T-helper 17 cell (primary cell): ENCODE measurements at places on chromosomes 16 and 17.

- peaks cover 7% of the 10 kb centered on the region for H3K4me1 ChIP-seq
- no peak overlapping the region for H3K27ac ChIP-seq
- H3K4me3 ChIP-seq = no peak overlapping the region
- DNase-seq = no peak
- H3K36me3 ChIP-seq = peaks cover 5% of the 10 kb centered on the region
These were observed 7.6 kb upstream of the HNF1B start for GRCh38 chr17:37752482-37752881.

- peak within 1 kb of the TSS; percentile 98 for H3K27ac ChIP-seq
- H3K4me3 ChIP-seq = peak within 1 kb of the TSS; percentile 92
- H3K4me1 ChIP-seq = peaks cover 39% of the 10 kb centered on the region
- H3K27me3 ChIP-seq = no peaks in the 10 kb centered on the region
- H3K36me3 ChIP-seq = peaks cover 12% of the 10 kb centered on the region
These were observed at the start of gene APOBR for GRCh38 chr16:28494121-28494851. APOBR (plus strand) TSS chr16:28494643; CDS start chr16:28494682, 39 bp downstream.

GRCh38 chr16:76784530-76784929 is 406.5 kb upstream of the MON1B start:
- no peaks in the 10 kb centered on the region for H3K36me3 ChIP-seq
- H3K4me1 ChIP-seq = no peaks in the 10 kb centered on the region
- H3K27me3 ChIP-seq = no peaks in the 10 kb centered on the region
- no peak overlapping the region for H3K4me3 ChIP-seq
- DNase-seq = no peak
- H3K27ac ChIP-seq = no peak overlapping the region

- no peak overlapping the region for H3K27ac ChIP-seq
- H3K27me3 ChIP-seq = no peaks in the 10 kb centered on the region
- DNase-seq = no peak
- peaks cover 50% of the 10 kb centered on the region for H3K4me1 ChIP-seq
These were observed 104.4 kb downstream of the CMIP start for GRCh38 chr16:81548876-81549546.

DNA sequence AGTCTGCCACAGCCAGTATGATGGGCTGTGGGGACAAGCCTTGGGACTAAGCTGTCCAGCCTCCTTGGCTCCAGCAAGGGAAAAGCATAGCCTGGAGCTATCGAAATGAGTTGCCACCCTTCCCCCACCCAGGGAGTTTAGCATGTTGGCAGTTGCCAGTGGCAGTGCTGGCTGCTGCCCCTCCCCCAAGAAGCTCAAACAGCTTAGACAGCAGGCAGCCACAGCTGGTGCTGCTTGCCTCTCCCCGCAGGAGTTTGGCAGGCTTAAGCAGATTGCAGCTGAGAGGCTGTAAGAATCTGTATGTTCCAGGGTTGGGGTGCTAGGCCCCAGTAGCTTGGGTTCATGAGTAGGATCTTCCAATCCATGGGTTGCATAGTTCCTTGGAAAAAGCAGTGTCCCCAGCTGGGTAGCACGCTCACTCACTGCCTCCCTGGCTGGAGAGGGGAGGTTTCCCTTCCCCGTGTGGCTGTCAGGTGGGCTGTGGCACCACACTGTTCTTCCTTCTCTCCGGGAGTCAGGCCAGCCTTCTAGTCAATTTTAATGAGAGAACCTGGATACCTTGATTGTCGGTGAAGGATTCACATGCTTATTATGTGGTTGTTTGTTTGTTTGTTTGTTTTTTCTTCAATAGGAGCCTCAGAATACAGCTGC is 506.1 kb downstream of the CDH11 start:
- H3K27ac ChIP-seq = no peak overlapping the region
- no peaks in the 10 kb centered on the region for H3K4me1 ChIP-seq
- no peak overlapping the region for H3K4me3 ChIP-seq
- no peaks in the 10 kb centered on the region for H3K36me3 ChIP-seq

DNA sequence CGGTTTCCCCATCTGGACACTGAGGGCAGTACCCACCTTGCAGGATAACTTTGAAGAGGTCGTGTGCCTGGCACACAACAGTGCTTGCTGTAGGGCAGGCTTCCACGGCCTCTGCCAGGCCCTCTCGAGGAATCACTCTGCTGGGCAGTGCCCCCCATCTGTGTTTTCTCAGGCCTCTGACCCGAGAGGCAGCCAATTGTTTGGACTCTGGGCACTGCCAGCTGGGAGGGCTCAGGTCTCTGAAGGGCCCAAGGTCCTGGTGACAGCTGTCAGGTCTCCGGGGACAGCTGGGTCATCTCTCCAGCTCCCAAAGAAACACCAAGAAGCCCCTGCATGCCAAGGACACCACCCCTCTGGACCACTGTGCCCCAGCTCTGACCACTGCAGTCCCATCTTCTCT is 1.0 kb upstream of the RAB26 start:
- no peaks in the 10 kb centered on the region for H3K27me3 ChIP-seq
- DNase-seq = no peak
- peaks cover 12% of the 10 kb centered on the region for H3K4me1 ChIP-seq

GRCh38 chr16:14057878-14058382 is 13.2 kb upstream of the MRTFB start:
- H3K27ac ChIP-seq = no peak overlapping the region
- H3K4me3 ChIP-seq = no peak overlapping the region
- no peaks in the 10 kb centered on the region for H3K4me1 ChIP-seq
- no peaks in the 10 kb centered on the region for H3K36me3 ChIP-seq
- DNase-seq = no peak

- no peaks in the 10 kb centered on the region for H3K27me3 ChIP-seq
- DNase-seq = no peak
- H3K36me3 ChIP-seq = no peaks in the 10 kb centered on the region
- H3K4me3 ChIP-seq = no peak overlapping the region
These were observed 1741.2 kb downstream of the TP53TG3F start for GRCh38 chr16:35200662-35201061.

- peak overlapping the region; percentile 36 for H3K4me3 ChIP-seq
- no peak for DNase-seq
- peak overlapping the region; percentile 67 for H3K27ac ChIP-seq
These were observed 141.1 kb downstream of the RGS9 start for GRCh38 chr17:65278050-65278819.

DNA sequence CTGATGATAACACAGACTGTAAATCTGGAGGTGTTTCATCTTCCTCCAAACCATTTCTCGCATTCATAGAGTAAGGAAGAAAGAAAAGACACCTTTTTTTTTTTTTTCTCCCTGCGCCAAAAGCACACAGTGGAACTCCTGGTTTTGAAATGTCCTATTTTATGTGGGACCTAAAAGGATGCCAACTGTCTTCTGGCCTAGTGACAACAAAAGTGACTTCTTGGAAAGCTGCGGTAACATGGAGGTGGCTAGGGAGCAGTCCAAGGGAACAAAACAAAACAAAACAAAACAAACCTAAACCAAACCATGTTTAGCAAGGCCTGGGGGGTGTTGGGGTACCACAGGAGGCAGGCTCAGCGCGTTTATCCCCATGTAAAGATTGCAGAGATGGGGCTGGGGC is 174.8 kb downstream of the XYLT1 start:
- H3K4me3 ChIP-seq = no peak overlapping the region
- H3K36me3 ChIP-seq = no peaks in the 10 kb centered on the region

- DNase-seq = no peak
- H3K4me3 ChIP-seq = no peak overlapping the region
- peak overlapping the region; percentile 79 for H3K27ac ChIP-seq
- H3K4me1 ChIP-seq = peaks cover 29% of the 10 kb centered on the region
These were observed 1.0 kb downstream of the KIFC3 start for GRCh38 chr16:57801098-57801808.

DNA sequence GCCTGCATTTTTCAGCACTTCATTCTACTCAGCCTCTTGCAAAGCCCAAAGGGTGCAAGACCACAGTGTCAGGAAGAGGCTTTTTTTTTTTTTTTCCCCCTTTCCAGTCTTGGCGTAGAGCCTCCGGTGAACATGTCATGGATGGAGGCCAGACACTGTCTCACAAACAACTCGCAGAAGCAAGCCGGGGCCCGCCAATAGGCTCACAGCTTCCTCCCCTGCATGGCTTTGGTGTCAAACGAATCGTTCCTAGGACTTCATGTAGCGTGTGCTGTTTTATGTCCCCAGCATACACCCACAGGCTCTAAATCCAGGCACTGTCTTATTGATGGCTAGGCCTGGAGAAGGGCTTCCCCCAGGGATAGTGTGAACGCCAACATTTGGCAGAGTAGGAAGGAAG is 457.7 kb upstream of the MAF start:
- no peak for DNase-seq
- no peak overlapping the region for H3K27ac ChIP-seq
- H3K4me3 ChIP-seq = no peak overlapping the region
- H3K27me3 ChIP-seq = peaks cover 9% of the 10 kb centered on the region
- peaks cover 2% of the 10 kb centered on the region for H3K4me1 ChIP-seq

GRCh38 chr17:11979795-11980194 is 17.5 kb downstream of the ZNF18 start:
- peaks cover 25% of the 10 kb centered on the region for H3K36me3 ChIP-seq
- DNase-seq = no peak
- H3K4me3 ChIP-seq = no peak overlapping the region
- peaks cover 7% of the 10 kb centered on the region for H3K4me1 ChIP-seq
- H3K27ac ChIP-seq = no peak overlapping the region

DNA sequence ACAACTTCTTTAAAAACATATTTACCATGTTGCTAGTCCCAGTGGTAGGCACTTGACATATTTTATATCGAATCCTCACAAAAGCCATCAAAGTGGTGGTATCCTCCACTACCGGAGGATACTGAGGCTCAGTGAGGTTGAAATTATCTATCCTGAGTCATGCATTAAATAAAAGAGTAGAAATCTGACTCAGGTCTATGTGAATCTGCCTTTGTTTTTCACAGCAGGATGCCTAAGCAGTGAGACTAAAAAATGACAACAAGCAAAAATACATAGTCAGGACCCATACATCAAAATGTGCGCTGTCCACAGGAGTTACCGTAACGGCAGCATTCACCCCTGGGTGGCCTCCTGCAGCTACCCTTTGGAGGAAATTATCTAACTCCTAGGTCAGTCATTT is 17.7 kb downstream of the BRD7 start:
- H3K4me1 ChIP-seq = peaks cover 19% of the 10 kb centered on the region
- H3K36me3 ChIP-seq = peaks cover 16% of the 10 kb centered on the region

DNA sequence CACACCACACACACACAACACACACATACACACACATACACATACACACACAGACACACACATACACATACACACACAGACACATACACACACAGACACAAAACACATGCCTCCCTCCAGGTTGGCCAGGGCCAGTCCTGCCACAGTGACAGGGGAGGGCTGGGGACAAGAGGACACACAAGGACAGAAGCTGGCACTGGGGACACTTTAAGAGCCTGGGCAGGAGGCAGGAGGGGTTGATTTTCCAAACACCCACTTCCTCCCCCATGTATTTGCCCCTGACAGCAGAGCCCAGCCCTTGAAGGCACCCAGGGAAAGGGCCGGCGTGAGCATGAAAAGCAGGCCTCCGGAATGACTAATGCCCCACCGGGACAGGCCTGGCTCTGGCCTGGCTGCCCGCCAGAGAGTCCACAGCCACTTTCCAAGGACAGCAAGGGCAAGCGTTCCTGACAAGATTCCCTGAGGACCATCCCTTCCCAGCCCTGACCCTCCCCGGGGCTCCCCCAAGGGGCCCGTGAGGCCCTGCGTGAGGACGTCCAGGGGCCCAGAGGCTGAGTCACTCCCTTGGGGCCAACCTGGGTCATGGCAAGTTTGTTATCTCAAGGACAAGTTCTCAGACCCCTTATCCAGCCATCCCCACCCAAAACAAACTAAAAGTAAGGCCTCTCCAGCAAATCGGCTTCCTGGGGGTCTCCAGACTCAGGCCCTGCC is 235.6 kb downstream of the ZNF423 start:
- no peaks in the 10 kb centered on the region for H3K27me3 ChIP-seq
- no peaks in the 10 kb centered on the region for H3K4me1 ChIP-seq
- no peak overlapping the region for H3K4me3 ChIP-seq

GRCh38 chr17:61797283-61797682 is 66.0 kb downstream of the BRIP1 start:
- peaks cover 11% of the 10 kb centered on the region for H3K36me3 ChIP-seq
- no peaks in the 10 kb centered on the region for H3K4me1 ChIP-seq
- no peak overlapping the region for H3K4me3 ChIP-seq
- no peak for DNase-seq
- H3K27ac ChIP-seq = no peak overlapping the region
- H3K27me3 ChIP-seq = no peaks in the 10 kb centered on the region

- peaks cover 5% of the 10 kb centered on the region for H3K4me1 ChIP-seq
- no peak for DNase-seq
- H3K36me3 ChIP-seq = peaks cover 2% of the 10 kb centered on the region
- no peaks in the 10 kb centered on the region for H3K27me3 ChIP-seq
- H3K27ac ChIP-seq = peak overlapping the region; percentile 37
These were observed 43.7 kb upstream of the METRNL start for GRCh38 chr17:83035722-83036121.

GRCh38 chr17:53516636-53517035 is 306.1 kb upstream of the KIF2B start:
- H3K4me3 ChIP-seq = no peak overlapping the region
- no peaks in the 10 kb centered on the region for H3K27me3 ChIP-seq
- DNase-seq = no peak

DNA sequence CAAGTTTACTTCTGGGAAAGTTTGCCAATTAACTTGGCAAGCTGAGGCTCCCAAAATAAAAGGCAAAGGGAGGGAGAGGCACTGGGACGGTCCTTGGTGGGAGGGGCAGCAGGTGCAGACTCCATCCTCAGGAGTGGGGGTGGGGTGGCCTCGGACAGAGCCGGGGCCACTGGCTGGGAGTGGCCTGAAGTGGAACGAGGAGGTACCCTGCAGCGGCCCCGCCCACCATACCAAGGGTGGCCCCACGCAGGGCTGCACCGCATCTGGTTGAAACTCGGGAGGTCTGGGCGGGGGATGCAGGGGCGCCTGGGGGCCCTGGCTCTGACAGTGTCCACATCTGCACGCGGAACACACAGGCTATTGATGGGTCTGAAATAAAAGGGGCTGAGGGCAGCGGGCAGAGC is 42.4 kb upstream of the SLC38A10 start:
- H3K4me1 ChIP-seq = peaks cover 3% of the 10 kb centered on the region
- H3K27ac ChIP-seq = no peak overlapping the region
- peaks cover 44% of the 10 kb centered on the region for H3K27me3 ChIP-seq
- DNase-seq = no peak
- H3K36me3 ChIP-seq = peaks cover 2% of the 10 kb centered on the region

- peaks cover 7% of the 10 kb centered on the region for H3K27me3 ChIP-seq
- no peak overlapping the region for H3K27ac ChIP-seq
- no peak for DNase-seq
- H3K4me1 ChIP-seq = no peaks in the 10 kb centered on the region
- no peak overlapping the region for H3K4me3 ChIP-seq
These were observed 5.7 kb upstream of the ZNF469 start for GRCh38 chr16:88376835-88377726.
